Fibroblast of skin of scalp (primary cell): ENCODE measurements at places on chromosomes 4 and X.

GRCh38 chr4:111905511-111905910 lies 239.7 kb upstream of the FAM241A start:
- no peak for DNase-seq

DNA sequence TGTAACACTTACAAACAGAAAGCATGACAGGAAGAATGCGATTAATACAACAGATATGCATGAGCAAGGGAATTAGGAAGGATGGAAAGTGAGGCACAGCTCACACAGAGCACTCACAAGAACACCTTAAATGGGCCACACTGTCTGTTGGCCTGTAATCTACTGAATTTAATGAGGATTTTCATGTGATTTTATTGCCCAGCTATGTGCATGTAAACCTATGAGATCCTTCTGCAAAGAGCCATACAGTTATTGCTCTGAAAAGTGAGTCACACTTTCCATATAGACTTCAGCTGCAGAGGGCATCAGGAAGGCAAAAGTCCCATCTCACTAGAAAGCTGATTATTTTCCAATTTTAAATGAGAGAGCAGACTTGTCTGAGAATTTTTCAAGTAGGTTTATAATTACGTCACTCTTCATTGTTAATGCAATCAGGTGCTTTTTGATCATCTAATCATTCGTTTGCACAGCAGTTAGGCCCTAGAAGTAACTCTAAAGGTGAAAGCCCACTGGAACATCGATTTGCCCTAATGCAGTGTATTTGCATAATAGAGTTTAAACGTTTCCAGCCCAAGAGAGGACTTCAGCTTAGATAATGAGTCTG lies 832.7 kb upstream of the INTU start:
- DNase-seq: peak; percentile 81

DNA sequence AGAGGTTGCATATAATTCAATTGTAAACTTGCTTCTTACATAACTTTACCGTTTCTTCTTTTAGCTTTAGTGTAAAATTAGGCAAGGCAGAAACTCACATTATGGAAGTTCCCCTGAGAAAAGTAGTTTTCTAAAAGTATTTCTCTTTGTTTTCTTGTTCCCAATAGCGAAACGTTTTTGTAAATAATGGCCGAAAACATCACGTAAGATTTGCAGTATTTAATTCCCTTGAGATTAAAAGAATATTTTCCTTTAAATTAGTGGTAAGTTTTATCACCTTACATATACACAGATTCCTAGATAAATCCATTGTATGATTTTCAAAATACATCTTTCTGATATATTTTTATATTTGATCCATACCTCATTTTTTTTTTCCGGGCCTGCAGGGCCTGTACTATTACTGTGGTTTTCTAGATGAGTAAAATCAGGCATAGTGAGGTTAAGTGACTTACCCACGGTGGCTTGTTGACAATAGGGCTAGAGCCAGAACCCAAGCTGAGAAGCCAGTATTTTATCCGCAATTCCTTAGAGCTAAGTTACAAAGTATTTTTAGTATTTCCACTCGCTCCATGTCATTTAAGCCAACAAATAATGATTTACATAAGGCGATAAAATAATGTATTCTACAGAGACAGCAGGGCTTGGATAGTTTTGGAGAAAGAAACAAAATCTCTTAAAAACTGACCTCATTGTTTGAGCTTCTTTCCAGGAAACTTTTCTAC lies 82.2 kb upstream of the VEGFC start:
- peak; percentile 39 for DNase-seq

GRCh38 chr4:25760518-25761157 lies 102.2 kb downstream of the SEL1L3 start:
- no peak for DNase-seq

DNA sequence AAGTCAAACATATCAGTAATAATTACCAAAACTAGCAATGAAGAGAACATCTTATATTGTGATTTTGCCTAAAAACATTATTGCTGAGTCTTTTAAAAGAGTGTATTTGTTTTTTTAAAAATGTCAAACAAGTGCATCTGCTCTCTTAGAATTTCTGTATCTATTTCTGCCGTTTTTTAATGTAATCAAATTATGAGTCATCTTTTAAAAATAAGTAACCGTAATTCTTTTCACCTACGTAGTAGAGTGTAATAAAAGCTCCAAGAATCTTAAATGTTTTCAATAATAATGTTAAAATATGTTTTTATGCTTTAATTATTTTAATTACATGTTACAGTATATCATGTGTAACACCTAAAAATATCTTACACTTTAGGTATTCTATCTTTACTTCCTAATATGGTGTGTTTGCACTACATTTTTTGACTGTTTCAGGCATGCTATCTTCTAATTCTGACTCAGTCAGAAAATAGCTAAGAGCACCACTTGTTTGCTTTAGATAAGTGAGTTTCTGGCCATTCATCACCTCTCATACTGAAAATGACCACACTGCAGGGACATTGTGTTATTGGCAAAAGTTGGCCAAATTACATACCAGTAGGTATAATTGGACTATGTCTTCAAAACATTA lies 368.5 kb downstream of the PCDH7 start:
- peak; percentile 46 for DNase-seq

DNA sequence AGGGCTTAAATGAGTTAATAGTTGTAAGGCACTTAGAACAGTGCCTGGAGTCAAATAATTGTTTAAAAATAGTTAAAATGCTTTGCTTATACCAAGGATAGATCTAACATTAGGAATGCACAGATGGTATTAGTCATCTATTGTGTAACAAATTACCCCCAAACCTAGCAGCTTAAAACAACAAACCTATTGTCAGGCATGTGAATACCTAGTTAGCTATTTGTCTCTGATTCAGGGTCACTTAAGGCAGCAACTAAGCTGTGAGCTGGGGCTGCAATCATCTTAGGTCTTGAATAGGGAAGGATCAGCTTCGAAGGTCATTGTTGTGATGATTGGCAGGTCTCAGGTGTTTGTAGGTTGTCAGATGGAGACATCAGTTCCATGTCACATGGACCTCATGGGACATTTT lies 42.4 kb upstream of the AGA start:
- peak; percentile 62 for DNase-seq
